AG04450 (cell line): ENCODE measurements at places on chromosomes 6 and 20.

GRCh38 chr6:36120979-36121786 is 9.1 kb upstream of the MAPK13 start:
- DNase-seq, result no peak

GRCh38 chr6:34656378-34657036 is 40.1 kb downstream of the ILRUN start:
- DNase-seq, result peak; percentile 61

- DNase-seq, result no peak
Measured at GRCh38 chr6:108796875-108797274, 51.3 kb upstream of the ARMC2 start.

- DNase-seq, result no peak
Measured at GRCh38 chr6:72182337-72183246, 296.2 kb downstream of the RIMS1 start.

DNA sequence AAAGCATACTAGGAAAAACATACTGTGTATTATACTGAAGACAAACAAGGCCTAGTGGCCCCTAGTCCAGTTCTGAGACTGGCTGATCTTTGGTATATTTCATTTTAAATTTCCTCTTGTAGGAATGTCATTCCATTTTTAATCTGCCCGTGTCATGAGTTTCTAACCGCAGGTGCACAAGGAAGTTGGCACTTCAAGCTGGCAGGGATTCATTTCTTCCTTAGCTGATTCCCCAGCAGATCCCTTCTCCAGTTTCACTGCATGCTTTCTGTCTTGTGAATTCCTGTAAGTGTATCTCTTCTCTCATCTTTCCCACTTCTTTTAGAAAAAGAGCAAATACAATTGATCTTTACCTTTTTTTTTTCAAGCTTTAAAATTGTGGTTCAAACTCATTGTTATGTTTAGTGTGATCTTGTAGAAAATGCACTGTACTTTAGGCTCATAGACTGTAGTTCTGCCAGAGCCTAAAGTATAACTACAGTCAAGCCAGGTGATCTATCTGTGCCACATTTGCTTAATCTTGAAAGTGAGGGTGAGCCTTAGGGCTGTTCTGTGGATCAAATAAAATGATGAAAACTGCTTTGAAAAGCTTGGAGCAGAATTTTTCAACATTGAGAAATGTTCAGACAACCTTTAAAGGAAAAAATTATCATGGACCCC is 37.0 kb downstream of the RNF217 start:
- no peak for DNase-seq

- DNase-seq, result no peak
Measured at GRCh38 chr6:170222498-170223471, 68.1 kb downstream of the DLL1 start.

DNA sequence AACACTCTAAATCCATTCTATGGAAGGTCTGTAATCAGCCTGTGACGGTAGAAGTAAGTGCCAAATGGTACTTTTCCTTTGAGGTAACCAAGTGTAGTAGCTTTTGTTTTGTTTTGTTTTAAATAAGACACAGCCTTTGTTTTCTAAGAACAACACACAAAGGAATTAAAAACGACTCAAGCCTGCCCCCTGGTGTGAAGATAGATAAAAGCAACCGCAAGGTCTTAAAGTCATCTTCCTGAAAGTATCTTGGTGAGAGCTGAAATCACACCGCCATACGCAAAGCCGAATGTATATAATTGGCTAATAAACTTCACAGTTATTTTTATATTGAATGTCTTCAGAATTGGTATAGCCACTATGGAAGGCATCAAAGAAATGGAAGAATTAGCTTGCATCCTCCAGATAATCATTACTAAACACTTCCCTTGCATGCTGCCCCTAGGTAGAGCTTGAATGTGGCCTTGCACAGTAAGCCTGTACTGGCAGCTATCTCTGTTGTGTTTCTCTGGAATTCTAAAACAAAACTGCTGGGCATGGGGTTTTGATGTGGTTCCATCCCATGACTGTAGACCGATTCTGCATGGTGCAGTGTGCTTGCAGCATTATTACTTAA is 95.6 kb downstream of the LAMP5 start:
- peak; percentile 36 for DNase-seq

- no peak for DNase-seq
Measured at GRCh38 chr20:22582964-22583772, 1.2 kb downstream of the FOXA2 start.

DNA sequence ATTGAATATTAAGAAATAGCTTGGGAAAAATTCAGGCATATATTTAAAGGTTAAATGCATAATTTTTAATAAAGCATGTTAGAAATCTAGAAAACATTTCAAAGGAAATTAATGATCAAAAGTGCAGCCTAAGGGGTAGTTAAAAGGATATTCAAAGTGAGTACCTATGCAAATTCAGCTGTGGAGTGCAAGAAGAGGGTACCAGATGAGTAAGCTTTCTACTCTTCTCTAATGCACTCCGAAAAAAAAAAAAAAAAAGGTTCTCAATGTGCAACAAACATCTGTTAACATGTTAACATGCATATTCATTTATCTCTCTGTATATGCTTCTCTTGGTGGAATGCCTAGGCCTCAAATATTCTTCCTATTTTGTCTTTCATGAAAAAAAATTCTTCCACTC is 32.0 kb upstream of the KATNA1 start:
- DNase-seq, result no peak

- DNase-seq, result no peak
Measured at GRCh38 chr6:149963212-149963461, 606 bp upstream of the ULBP1 start.

GRCh38 chr6:136962661-136963060 is 40.6 kb downstream of the SLC35D3 start:
- no peak for DNase-seq

- DNase-seq, result peak; percentile 1
Measured at GRCh38 chr6:106799031-106799894, 169.9 kb downstream of the QRSL1 start.

- DNase-seq, result no peak
Measured at GRCh38 chr20:1562622-1563021, 5.1 kb upstream of the SIRPD start.

- no peak for DNase-seq
Measured at GRCh38 chr20:17460119-17460518, 71.1 kb downstream of the BFSP1 start.

DNA sequence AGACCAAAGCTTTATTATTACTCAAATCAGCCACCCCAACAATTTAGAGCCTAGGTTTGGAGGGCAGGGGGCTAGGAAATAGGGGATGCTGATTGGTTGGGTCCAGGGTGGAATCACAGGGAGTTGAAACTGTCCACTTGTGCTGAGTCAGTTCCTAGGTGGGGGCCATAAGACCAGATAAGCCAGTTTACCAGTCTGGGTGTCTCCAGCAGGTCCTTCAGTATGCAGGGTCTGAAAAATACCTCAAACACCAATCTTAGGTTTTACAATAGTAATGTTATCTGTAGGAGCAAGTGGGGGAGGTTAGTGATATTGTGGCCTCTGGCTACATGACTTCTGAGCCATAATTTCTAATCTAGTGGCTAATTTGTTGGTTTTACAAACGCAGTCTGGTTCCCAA is 63.2 kb downstream of the UBR2 start:
- DNase-seq, result no peak

- DNase-seq, result peak; percentile 27
Measured at GRCh38 chr6:4640139-4640538, 136.1 kb upstream of the CDYL start.

GRCh38 chr6:79808921-79809320 is 138.4 kb downstream of the ELOVL4 start:
- DNase-seq, result no peak

DNA sequence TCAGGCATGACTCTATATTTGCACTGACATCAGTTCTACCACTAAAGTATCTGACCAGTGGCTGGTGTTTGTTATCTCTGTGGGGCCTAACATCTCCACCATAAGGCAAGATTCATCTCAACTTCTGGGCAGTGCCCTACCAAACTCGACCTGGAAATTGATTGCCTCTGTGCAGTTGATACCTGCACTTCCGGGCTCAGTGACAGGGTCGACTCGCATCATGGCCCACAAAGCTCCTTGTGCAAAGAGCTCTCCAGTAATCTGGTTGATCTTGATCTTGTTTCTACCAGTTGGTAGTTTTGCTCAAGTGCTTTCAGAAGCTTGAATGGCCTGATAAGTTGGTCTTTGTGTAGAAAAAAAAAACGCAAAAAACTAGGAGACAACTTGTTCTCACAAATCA is 501.1 kb upstream of the JAG1 start:
- no peak for DNase-seq

GRCh38 chr6:44076356-44077213 is 50.7 kb downstream of the MRPL14 start:
- no peak for DNase-seq

DNA sequence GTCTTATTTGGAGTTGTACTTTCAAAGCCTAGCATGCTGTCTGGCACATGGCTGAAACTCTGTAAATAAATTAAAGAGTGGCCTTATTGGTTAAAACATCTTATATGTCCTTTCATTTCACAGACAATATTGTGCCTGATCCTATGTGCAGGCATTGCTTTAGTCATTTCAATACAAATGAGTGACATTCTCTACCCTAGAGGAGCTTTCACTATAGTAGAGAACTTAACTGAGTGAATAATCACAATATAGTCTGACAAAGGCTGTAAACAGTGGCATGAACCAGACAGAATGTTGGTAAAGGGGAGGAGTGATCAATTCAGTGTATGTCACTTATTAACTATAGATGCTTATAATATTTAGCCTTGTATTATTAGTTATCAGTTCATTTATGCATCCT is 481.8 kb downstream of the TFAP2B start:
- no peak for DNase-seq

- no peak for DNase-seq
Measured at GRCh38 chr6:162785632-162786242, 58.0 kb downstream of the PACRG start.

DNA sequence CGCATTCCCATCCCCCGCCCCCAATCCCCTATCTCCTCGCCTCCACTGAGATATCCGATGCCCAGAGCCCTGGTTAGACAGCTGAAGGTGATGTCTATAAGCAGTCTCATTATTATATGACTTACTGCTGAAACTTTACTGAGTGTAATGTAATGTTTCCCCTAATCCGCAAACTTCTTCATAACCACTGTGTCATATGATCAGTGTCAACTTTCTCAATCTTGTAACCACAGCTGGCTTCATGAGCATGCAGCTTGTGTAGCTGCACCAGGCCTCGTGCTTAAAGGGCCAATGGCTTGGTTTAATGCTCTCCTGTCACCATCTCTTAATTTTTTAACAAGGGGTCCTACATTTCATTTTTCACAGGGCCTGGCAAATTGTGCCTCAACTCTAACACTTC is 8.1 kb downstream of the ASIP start:
- peak; percentile 21 for DNase-seq

DNA sequence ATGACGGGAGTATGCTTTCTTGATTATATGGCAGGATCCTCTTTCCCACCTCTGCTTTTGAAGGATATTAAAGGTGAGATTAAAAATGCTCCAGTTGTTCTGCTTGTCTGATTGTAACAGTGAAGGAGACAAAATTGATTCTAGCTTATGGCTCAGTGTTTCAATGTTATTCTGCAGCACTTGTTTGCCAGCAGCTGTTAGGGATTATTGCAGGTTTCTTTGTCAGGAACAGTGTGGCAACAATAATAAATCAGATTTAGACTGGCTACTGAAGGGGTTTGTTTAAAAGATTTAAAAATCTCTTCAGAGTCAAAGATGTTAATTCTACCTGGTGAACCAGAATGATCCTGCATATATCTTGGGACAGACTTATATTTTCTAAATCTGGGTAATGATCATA is 126.9 kb downstream of the LAMA2 start:
- no peak for DNase-seq

DNA sequence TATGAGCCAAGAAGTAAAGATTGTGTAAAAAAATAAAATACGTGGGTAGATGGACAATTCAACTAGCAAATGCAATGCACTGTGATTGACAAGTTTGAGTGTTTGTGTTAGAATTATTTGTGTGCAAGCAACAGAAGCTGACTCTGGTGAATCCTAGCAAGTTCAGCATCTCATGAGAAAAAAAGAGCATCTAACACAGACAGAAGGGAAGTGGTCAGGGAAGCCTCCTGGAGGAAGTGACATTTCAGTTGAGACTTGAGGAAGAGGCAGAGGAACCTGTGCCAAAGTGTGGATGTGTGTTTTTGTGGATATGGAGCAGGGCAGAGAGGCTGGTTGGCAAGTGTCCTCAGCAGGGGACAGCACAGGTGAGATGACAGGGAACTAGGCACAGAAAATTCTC is 248.7 kb downstream of the ZNF217 start:
- DNase-seq, result no peak

GRCh38 chr20:42531508-42531961 is 658.2 kb downstream of the PTPRT start:
- no peak for DNase-seq

DNA sequence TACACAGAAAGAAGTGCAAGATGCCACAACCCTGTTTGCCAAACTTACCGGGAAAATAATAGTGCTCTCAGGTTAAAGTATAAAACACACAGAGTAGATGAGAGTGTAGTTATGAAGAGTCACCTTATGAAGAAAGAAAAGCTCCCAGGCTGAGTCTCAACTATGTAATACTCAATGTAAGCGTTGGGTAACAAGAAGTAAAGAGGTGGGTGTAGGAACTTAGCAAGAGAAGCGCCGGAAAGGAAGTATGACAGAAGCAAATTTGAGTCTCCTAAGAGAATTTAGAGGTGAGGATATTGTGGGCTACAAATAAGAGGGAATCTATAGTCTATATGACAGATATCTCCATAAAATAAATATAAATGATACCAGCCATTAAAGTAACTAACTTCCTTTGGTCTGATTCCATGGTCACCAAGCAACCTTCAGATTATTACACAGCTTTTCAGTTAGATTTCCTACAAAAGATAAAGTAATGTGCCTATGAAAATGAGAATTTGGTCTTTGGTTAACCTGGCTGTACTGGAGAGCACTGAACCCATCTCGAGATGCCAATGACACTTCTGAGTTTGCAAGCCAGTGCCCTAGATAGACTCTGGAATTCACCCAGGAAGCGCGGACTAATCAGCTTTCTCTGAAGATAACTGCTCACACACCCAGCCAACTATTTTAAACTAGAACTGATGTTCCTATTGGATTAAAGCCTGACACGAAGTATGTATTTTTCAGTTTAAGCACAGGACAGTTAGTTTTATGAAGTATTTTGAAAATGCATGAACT is 1.8 kb downstream of the TUBE1 start:
- DNase-seq, result no peak

DNA sequence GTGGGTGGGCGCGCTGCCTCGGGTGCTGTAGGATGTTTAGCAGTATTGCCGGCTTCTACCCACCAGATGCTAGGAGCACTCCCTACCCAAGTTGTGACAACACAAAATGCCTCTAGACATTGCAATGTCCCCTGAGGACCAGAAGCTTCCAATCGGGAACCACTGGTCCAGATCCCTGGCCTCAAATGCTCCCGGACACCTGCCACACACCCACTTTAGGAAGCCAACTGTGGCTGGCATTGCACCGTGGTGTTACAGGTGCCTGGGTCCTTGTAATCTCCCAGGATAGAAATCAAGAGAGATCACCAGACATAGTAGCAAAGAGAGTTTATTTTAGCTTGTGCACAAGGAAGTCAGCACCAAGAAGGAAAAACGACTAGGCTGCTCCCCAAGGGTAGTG is 14.9 kb upstream of the RNASET2 start:
- no peak for DNase-seq

GRCh38 chr6:149990661-149991471 is 27.1 kb downstream of the ULBP1 start:
- DNase-seq, result no peak

- no peak for DNase-seq
Measured at GRCh38 chr6:101453221-101453620, 59.7 kb downstream of the GRIK2 start.

- DNase-seq, result no peak
Measured at GRCh38 chr6:52310932-52311331, 26.4 kb upstream of the MCM3 start.
